T-helper 2 cell (primary cell): ENCODE measurements at places on chromosomes 4 and X.

DNA sequence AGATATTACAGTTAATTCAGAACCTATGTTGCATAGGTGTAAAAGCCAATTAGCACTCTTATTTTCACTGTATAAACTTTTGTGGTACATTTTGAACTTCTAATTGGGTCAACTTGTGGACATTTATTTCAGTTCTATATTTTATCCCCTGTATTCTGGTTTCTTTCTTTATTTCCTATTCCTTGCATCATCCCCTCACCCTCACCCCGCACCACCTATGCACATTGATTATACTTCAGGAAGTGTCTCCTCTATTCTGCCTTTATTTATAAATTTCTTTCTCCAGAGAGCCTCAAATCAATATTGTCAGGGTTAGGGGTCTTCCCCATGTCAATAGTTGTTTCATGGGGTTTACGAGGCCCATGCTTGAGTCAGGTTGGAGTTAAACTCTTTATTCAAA is 83.1 kb downstream of the TEX13C start:
- DNase-seq: no peak

GRCh38 chr4:164997941-164998340 is 20.5 kb upstream of the TRIM61 start:
- no peak for DNase-seq

DNA sequence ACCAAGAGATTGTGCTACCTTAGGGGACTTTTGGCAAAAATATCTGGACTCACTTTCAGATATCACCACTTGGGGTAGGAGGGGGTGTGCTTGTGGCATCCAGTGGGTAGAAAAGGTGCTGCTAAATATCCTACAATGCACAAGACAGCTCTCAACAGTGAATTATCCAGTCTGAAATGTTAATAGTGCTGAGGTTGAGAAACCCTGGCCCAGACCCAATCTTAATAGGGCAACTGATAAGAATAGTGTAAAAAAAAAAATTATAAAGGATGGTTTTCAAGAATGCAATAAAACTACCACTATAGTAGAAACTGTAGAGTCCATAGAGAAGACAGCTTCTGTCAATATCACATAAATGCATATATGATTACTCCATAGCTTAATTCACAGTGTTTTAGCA is 185.5 kb downstream of the ZNF330 start:
- DNase-seq: no peak

DNA sequence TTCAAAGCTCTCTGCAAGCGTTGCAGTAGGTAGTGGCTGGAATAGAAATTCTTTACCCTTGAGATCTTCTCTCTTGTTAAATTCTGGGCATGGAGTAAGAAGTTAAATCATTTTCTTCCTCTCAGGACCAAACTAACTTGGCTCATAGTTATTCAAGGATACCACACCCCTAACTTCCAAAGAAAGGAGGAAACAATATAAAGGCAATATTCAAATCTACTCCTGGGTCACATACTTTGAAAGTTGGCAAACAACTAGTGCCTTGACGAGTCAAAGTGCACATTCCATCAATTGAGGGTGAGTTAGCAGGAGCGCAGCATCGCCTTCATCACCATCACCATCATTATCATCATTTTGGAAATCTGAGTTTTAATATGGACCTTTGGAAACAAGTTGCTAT is 20.4 kb upstream of the KIT start:
- no peak for DNase-seq

DNA sequence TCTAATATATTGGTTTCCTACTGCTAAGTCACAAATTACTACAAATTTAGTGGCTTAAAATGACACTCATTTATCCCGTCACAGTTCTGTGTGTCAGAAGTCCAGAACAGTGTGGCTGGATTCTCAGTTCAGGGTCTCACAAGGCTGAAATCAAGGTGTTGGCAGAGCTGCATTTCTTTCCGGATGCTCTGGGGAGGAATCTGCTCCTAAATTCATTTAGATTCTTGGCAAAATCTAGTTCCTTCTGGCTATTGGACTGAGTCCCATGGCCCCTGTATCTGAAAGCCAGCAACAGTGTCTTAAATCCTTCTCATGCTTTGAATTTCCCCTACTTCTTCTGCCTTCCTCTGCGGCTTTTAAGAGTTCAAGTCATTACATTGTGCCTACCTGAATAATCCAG is 103.1 kb upstream of the BMP3 start:
- DNase-seq: no peak

GRCh38 chr4:176137631-176138030 is 57.8 kb downstream of the SPATA4 start:
- no peak for DNase-seq

- DNase-seq: no peak
Observed at GRCh38 chr4:121765368-121765705, 373 bp upstream of the SMIM43 start.

DNA sequence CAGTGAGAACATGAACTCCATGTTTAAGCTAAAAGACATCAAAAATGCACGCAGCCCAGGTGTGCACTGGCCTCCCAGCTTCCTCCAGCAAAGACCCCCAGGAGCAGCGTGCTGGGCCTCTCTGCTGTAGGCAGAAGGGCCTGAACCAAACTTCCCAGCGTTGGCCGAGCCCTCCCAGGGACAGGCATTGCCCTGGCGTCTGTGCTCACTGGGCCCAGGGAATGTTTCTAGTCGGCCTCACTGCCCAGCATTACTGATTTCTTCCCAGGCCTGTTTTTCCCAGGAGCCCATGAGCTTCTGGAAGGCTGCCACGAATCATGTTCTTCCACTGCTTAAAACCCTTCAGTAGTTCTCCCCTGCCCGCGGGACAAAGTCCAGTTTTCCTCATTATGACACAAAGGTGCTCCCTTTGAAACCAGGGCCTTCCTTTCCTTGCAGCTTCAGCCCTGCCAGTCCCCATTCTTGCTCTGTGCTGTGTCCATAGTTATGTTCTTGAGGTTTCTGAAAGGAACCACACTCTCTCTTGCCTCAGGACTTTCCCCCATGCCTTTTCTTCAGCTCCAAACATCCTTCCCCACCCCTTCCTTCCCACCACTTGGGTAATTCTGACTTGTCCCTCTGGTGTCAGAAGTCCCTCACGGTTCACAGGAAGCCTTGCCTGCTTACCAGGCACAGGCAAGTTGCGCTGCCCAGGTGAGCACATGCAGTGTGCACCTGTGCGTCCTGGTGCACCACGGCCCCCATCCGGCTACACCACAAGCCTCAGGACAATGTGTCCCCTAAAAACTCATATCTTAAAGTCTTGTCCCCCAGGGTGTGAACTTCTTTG is 93.4 kb upstream of the ENPP6 start:
- DNase-seq: no peak

DNA sequence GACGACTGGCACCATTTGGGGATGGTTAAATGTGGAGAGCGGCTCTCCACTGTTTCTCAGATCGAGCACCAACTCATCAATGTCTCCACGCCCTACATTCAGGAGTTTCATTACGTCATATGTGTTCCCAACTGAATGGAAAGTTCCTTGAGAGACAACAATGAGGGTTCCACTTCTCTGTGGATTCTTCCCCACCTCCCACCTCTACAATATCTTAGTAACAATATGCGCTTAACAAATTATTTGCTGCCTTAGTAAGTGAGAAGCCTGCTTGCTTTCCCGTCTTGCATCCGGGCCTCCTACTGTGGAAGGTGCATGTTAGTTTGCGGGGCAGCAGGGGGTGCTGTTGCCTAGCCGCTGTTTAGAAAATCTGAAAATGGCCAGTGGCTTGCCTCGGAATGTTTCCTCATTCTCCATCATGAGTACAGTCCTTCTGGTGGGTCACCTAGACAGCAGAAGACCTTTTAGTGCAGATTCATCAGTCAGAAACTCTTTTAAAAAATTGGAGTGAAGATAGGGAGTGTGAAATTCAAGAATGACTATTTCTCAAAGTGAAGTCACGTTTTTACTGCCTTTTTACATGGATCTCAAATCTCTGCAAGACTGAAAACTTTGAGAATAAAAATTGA is 55.7 kb downstream of the PHOX2B start:
- DNase-seq: no peak

DNA sequence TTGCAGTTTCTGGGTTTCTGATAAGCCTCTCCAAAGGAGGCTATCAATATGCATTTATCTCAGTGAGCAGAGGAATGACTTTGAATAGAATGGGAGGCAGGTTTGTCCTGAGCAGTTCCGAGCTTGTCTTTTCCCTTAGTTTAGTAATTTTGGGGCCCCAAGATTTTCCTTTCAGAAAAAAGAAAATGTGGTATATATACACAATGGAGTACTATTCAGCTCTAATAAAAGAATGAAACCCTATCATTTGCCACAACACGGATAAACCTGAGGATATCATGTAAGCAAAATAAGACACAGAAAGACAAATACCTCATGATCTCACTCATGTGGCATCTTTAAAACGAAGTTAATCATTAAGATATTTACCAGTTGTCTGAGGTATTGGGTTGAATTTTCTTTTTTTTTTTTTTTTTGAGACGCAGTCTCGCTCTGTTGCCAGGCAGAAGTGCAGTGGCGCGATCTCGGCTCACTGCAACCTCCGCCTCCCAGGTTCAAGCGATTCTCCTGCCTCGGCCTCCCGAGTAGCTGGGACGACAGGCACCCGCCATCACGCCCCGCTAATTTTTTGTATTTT is 540 bp downstream of the ZNF721 start:
- DNase-seq: no peak

DNA sequence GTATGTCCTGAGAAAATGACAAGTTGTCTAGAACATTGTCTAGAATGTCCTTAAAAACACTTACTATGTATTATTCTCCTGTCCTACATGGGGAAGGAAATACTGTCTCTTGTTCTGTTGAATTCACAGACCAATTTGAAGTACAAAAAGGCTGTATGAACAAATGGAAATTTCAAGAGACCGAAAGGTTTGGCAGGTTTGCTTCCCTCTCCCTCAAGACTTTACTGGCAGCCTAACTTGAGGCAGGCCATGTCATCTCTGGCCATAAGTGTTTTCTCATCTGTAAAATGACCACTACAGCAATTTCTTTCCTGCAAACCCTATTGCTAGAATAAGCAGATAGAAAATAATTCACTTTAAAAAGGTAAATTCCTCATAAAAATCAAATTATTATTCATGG is 191.2 kb upstream of the BMP3 start:
- DNase-seq: no peak

DNA sequence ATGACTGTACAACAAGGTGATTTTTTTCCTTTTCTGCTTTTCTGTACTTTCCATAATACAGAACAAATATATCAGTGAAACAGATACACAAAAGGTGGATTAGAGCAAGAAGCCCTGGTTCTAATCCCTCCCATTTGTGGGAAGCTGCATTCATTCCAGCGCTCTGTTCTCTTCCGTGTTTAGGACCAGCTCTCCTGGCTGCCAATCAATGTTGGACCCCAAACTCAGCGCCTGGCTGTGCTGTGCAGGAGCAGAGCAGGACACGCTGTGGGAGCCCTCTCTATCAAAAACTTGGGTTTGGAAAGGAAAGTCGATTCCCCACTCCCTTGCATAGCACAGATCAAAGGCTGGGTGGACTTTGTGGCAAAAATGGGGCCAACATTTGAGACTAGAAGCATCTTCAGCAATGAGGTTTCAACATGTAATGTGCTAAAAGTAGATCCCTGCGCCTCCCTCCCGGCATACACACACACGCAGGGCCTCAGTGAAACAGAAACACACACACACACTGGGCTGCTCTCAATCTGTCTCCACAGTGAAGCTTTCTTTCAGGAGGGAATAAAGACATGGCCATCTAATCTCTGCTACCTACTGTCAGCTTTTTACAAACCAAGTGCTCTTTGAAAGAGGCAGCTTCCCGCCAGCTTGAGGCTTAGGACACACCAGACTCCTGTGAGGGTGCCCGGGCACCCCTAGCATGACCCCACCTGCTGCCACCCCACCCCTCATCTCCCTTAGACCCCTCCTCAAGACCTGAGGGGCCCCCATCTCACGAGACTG is 12.2 kb downstream of the WDR1 start:
- DNase-seq: no peak

- DNase-seq: no peak
Observed at GRCh38 chr4:140266958-140267568, 106.4 kb upstream of the SCOC start.

- no peak for DNase-seq
Observed at GRCh38 chr4:151340751-151341385, 15.5 kb upstream of the SH3D19 start.

- DNase-seq: no peak
Observed at GRCh38 chrX:11374570-11374969, 81.4 kb downstream of the AMELX start.

- DNase-seq: peak; percentile 80
Observed at GRCh38 chr4:153115322-153116290, 88.6 kb upstream of the TRIM2 start.

- DNase-seq: no peak
Observed at GRCh38 chrX:115642311-115642710, 81.3 kb downstream of the PLS3 start.

DNA sequence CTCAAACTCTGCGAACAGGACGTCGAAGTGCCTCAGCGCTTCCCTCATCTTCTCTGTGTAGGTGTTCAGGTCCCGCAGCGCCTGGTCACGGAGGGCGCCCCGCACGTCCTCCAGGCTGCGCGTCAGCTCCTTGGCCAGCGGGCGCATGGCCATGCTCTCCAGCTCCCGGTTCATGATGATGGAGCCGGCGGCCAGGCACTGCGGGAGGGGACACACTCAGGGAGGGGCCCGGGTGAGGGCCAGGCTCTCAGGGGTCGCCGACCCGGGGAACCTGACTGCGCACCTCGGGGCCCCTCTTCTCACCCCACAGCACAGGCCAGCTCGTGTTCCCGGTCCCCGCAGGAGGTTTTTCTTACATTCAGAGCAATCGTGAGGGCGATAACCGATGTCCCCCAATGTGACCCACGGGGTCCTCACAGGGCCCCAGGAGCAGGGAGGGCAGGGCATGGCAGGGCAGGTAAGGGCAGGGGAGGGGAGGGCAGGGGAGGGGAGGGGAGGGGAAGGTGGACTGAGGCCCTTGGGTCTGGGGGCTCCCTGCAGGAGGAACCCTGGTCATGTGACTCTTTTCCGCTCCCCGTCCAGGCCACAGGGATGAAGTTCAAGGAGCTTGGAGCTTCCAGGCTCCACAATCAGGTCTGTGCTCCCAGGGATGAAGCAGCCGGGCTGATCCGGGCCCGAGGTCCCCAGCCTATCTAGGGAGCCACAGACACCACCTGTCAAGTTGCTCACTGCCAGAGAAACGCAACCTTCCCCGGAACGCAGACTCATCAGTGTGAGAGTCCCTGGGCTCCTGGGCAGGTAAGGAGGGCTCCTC is 77.8 kb upstream of the MXD4 start:
- no peak for DNase-seq

- DNase-seq: peak; percentile 26
Observed at GRCh38 chr4:83552924-83553323, 17.0 kb downstream of the GPAT3 start.

DNA sequence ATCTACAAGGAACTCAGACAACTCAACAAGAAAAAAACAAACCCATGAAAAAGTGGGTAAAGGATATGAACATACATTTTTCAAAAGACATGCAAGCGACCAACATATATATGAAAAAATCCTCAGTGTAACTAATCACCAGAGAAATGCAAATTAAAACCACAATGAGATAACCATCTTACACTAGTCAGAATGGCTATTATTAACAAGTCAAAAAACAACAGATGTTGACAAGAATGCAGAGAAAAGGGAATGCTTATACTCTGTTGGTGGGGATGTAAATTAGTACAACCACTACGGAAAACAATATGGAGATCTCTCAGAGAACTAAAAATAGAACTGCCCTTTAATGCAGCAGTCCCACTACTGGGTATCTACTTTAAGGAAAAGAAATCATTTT is 12.1 kb downstream of the NIPAL1 start:
- DNase-seq: no peak

GRCh38 chr4:57498251-57498650 is 388.1 kb upstream of the IGFBP7 start:
- DNase-seq: no peak
